T1000 (cell line): ENCODE measurements at places on chromosomes 6 and 20.
A peak's percentile ranks its signal among the peaks of the same experiment; 100 is the strongest.

DNA sequence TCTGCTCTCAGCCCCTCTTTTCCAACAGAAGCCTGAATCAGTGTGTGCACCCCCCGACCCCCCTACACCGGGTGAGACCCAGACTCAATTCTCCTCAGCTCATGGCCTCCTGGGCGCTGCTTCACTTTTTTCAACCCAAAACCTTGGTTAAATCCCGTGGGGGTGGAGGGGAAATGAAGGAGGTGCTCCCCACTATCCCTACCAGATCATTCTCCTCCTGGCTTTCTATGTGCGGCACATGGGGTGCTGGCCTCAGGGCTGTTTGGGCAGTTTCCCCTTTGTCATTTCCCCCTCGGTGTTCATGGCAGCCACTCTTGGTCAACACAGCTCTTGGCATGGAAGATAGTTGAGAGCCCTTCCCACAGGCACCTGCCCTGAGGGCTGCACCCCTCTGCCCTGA lies 4.6 kb downstream of the CST4 start:
- no peak for DNase-seq

- DNase-seq, result no peak
Measured at GRCh38 chr6:134145786-134146185, 93.4 kb upstream of the SLC2A12 start.

- peak; percentile 69 for DNase-seq
Measured at GRCh38 chr6:20403070-20403765, 1.5 kb downstream of the E2F3 start.

DNA sequence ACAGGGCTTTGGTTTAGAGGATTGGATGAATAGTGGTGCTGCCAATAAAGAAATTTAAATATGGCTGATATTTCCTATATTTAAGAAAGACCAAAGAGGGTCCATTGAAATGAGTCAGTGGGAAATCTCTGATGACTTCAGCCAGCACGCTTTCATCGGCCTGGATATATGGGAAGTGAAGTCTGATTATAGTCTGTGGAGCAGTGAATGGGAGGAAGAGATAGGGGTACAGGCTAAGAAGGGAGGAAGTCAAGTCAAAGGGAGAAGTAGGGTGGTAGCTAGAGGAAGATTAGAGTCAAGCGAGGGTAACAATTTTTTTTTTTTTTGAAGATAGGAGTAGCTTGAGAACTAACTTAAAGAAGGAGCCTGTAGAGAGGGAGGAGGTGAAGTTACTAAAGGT lies 22.7 kb downstream of the SLC16A10 start:
- DNase-seq, result no peak

DNA sequence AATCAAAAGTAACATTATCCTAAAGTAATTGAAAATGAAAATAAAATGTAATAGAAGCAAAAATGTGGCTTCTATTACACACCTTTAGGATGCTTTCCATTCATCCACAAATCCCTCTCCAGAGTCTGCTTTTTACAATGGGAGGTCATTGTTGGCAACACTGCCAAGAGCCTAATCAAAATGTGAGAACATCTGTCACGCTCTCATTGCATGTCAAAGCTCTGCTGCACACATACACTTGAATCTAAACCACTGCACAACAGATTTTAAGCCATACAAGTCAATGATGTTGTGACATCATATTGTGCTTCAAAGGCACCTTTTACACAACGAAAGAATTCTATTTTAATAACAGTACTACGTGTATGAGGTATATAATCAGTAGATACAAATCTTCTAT lies 82.1 kb downstream of the PREP start:
- DNase-seq, result no peak

- no peak for DNase-seq
Measured at GRCh38 chr6:113178349-113178748, 678.8 kb upstream of the MARCKS start.

DNA sequence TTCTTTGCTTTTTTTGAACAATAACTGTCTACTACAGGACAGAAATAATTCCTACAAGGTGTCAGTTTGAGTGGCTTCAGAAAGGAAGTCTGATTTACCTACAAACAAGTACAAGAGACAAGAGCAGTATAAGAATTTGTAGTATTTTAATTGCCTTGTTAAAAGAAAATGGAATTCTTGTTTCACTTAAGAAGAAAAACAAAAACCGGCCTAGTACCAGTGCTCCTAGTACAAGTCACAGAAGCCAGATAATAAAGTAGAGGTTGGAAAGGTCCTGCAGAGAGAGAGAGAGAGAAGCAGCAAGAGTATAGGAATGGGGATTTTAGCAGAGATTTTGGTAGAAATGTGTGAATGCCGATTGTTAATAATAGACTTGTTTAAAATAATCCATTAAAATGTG lies 6.4 kb downstream of the TAB2 start:
- DNase-seq, result no peak

GRCh38 chr6:110548110-110548847 lies 71.9 kb upstream of the SLC22A16 start:
- DNase-seq, result no peak

DNA sequence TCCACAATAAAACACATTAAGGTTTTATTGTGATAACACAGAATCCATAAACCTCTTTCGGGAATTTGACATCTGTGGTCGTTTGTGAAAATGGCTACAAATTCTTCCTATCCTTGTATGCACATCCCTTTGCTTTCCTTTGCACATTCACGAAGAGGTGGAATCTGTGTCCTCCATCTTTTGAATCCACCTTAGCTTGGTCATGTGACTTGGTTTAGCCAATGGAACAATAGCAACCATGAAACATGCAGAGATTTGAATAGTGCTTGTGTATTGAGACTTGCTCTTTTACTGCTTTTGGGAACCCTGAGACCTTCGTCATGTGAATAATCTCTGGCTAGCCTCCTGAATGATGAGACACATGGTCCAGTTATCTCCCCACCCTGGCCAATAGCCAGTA lies 49.7 kb upstream of the NOP56 start:
- DNase-seq, result no peak

- no peak for DNase-seq
Measured at GRCh38 chr6:166939894-166940293, 16.5 kb downstream of the RNASET2 start.

DNA sequence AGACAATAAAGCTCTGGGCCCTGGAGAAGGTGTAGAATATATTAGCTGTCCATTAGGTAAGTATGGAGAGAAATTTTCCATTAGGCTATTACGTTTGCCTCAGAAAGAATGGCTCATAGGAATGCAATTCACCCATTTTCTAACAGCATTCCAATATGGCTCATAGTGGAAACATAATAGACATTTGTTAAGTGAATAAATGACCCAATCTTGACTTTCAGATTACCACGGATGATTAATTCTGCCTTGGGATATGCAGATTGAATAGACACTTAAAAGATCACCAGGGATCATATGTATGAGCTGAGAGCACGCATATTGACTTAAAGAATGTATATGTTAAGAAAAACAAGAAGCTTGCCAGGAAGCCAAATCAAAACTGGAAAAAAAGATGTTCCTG lies 209.1 kb upstream of the CDYL start:
- no peak for DNase-seq

DNA sequence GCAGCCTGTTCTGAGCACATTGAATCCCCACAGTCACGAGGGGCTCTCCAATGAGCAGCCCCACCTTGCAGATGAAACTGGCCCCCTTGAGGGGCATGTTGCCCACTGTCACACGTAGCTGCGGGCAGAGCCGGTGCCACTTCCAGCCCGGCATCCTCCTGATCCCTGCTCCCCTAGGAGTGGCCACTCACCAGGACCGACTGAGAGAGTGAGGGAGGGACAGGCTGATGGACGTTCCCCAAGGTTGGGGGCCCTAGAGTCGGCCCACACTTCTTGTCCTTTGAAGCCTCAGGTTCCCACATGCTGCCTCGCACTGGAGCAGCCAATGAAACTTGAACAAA lies 10.5 kb downstream of the ENTPD6 start:
- no peak for DNase-seq

GRCh38 chr6:61538801-61539200 lies 747.2 kb downstream of the KHDRBS2 start:
- no peak for DNase-seq

DNA sequence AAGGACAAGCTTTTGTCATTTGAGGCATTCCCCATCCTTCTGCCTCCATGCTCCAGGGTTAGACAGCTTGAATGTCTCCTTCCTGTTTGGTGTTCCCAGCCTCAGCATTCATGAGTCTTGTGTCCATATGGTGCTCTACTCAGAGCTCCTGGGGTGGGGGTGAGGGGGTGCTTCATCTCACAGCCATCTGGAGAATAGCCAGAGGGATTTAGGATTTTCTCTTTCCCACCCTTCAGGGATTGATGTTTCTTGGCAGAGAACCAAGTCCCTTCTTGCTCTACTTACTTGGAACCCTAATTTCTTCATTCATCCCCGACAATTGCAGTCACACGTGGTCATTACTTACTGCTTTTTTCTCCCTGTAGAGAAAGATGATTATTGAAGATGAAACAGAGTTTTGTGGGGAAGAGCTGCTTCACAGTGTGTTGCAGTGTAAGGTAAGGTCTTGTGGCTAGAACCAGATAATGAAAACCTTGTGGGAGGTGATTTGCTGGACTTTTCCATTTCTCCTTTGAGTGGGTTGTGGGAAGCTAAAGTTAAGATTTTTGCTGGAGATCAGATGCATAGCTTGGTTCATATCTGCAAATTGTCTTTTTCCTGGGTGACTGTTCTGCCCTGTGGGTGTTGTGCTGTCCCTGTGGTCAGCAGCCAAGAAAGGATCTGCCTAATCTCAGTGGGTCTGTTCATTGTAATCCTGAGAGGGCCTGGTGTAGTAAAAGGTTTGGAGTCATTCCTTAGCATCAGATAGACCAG lies 18.6 kb downstream of the CMTR1 start:
- no peak for DNase-seq

DNA sequence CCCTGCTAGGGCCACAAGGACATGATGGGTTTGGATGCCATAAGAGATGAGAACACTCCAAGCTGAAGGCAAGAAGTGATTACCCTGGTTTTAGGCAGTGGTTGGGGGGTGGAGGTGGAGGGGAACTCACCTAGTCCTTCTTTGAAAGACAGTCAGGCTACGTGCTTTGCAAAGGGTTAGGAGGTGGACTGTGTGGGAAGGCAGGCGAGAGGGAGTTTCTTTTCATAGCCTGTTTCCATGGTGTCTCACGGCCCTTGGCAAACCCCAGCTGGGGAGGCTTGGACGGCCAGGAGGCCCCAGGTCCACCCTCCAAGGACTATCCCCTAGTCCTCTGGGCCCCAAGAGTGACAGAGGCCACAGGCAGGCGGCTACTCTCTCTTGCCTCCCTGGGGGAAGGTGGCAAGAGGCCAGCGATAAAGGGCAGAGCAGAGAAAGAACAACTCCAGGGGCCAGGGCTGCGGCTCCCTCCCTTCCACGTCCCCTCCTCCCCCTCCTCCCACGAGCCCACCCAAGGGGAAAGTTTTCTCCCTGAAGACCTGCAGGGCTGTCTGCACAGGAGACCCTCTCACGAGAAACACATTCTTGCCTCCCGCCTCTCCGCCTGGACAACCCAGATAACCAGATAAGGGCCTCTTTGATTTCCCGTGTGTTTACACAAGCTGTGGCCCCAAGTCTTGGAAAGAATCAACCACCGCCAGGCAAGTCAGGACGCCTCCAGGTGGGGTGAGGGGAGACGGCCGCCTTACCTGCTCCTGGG lies 74.4 kb downstream of the NOL4L start:
- no peak for DNase-seq

DNA sequence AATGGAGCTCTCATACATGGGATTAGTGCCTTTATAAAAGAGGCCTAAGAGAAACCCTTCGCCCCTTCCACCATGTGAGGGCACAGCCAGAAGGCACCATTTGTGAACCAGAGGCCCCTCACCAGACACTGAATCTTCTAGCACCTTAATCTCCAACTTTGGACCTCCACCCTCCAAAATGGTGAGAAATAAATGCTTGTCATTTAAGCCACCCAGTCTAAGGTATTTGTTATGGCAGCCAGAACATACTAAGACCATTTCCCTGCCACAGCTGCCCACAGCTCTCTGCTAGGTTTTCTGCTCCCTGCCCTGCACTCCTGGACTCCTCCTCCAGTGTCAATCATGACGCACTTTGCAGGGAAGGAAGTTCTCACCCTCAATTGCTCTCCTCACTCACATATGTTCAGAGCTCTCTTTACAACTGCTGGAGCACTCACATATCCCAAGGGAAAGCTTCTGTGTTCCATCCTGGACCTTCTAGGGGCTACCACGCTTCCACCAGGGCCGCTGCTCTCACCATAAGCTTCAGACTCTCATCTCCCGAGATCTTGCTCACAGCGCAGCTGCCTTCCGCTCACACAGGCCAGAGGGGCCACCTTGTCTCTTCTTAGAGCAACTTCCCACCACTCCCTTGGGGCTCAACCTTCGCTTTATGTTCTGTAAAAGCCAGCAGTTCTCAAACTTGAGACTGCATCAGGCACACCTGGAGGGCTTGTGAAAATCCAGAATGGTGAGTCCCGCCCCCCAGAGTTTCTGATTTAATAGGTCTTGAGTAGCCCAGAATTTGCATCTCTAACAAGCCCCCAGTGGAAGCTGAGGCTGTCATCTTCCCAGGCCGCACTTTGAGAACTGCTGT lies 1.6 kb upstream of the LY86 start:
- no peak for DNase-seq

DNA sequence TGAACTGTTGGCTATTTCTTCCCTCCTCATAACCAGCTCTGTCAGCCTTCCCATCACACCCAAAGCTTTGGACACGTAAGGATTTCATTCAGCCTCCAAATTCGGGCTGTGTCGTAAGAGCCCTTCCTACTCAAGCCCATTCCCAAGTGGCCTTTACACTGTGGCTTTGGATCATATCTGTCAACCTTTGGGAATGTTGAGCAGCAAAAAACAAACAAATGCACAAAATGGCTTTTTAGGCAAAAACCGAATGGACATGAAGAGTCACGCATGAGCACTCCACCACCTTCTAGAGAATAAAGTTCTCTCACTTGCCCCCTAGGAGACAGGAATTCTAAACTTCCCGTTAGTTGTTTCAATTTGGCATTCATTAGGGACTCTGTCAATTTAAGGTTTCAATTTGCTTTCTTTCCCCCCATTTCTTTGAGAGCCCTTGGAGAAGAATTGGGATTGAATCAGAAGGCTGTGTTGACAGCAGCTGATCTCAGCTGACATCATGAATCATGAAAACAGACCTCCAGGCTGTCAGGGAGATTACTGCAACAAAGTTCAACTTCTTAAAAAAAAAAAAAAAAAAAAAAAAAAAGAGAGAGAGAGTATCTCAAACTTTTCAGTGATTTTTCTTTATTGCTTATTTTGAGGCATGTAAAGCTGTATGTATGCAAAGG lies 110.3 kb downstream of the BCAS1 start:
- peak; percentile 32 for DNase-seq

DNA sequence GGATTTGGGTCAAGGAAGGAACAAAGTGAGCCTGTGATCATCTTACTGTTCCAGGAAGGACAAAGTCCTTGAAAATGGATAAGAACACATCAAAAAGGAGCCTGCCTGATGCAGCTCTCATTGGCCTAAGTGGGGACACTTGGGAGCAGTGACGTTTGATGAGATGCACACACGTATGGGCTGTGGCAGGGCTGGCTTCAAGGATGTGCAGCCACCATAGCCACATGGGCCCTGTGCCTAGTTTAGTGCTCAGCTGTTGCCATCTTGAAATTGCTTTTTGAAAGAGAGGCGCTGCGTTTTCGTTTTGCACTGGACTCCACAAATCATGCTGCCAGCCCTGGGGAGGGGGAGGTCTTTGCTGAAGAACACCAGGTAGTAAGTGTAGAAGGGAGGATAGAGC lies 6.6 kb upstream of the NPEPL1 start:
- no peak for DNase-seq

- DNase-seq, result no peak
Measured at GRCh38 chr6:138500045-138500665, 861 bp upstream of the NHSL1 start.
